ENCODE measurements at places on chromosomes 3 and 15.

DNA sequence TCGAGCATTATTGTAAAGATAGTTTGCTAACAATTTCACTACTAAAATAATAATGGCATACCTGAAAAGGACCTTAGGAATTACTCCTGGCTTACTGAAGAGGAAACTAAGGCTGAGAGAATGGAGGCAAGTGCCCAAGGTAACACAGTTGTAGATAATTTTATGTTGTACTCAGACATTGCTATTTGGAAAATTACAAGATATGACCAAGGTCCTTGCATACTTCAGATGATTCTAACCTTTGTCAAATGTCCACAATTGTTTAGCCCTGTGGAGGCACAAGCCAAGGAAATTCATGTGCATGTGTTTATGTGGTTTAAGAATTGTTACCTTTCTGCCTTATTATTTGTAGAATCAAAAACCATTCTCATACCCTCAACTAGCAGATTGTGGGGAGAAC, 105.7 kb downstream of the TUSC7 start:
- no peak for DNase-seq

GRCh38 chr15:88982946-88983342, 69.8 kb upstream of the MFGE8 start:
- DNase-seq = no peak

DNA sequence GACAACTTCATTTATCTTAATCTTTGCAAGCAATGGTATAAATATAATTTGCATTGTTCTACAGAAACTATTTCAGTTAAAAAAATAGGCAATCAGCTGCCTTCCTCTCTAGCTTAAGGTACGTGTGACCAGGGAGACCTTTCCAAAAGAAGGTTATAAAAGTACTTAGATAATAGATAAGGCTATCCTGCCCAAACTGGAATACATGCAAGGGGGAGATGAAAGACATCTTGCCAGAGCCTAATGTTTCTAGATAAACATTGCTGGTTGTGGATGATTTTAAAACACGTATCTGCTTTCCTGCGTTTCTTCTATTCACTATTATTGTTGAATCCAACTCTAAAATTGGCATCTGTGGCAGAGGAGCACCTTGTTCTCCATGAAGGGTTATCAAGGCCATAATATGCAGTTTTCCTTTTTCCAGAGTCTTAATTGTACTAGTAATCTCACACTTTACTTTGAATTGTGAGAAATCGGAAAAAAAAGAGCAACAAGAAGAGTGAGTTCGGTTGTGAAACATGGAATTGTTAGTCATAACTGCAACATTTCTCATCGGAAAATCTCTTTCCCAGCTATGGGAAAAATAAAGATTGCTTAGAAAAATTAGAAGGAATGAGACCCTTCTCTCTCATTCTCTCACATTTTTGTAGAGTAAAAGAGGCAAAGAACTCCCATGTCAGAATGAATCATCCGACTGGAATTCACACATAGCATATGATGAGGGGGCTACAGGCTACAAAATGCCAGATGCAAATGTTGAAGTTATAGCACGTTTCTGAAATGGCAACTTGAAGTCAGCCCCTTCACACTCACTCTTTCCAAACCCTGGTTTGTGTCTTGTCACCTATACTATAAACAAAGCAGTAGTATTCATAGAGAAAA, 936.1 kb upstream of the NR2F2 start:
- no peak for DNase-seq

DNA sequence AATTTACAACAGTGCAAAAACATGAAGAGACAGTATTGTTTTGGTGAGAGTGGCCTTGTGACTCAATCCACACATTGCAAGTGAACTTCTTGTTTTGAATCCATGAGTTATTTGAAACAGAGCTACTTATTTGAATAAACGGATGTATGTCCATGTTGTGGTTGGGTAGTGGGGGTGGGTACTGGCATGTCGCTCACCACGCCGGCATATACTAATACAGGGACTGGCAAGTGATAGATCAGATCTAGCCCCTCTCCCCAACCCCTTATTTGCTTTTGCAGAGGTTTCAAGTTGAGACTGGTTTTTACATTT, 83.8 kb downstream of the EDEM1 start:
- no peak for DNase-seq

- no peak for DNase-seq
Observed at GRCh38 chr3:58022490-58022889, 14.3 kb downstream of the FLNB start.

All from activated CD4-positive, alpha-beta T cell treated with anti-CD3 and anti-CD28 coated beads, Interleukin-2, amount 50 U/mL, for 24 hours (primary cell).